ENCODE measurements at places on chromosomes 5 and 9.

DNA sequence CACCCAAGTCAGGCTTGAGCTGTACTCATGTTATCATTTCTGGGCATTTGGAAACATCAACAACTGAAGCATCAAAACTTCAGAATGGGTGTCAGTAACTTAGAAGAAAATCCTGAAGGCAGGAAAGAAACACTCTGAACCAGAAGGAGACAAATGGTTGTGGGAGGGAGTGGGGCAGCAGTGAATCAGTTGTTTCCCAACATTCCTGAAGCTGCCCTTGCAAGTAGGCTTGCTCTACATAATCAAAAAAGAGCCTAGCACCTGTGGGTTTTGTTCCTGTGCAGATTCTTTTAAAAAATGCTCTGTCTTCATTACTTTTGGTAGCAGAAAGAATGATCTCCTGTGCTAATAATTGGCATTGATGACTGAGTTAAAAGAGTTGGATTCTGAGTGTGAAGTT, 424.2 kb upstream of the GRIA1 start:
- no peak for ATAC-seq

- ATAC-seq = no peak
Measured at GRCh38 chr5:113202746-113203716, 226.4 kb downstream of the DCP2 start.

DNA sequence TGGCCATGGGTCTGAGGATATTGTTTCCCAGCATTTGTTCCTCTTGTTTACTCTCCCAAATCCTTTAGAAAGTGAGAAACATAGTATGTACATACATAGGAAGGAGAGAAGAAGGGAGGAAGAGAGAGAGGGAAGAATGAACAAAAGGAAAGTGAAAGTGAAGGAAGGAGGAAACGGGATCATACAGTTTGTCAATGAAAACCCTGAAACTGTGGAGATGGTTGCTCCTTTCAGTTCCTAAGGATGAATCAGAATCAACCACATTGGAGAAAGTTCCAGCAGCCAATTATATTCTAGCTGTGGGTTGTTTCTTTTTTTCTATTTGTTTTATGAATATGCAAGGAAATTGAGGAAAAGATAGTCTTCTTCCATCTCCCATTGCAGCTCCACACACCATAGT, 396.5 kb downstream of the MLLT3 start:
- no peak for ATAC-seq

DNA sequence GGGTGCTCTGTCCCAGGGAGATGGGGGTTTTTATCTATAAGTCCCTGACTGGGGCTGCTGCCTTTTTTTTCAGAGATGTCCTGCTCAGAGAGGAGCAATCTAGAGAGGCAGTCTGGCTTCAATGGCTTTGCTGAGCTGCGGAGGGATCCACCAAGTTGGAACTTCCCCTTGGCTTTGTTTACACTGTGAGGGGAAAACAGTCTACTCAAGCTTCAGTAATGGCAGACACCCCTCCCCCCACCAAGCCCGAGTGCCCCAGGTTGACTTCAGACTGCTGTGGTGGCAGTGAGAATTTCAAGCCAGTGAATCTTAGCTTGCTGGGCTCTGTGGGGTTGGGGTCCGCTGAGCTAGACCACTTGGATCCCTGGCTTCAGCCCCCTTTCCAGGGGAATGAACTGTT, 375.8 kb downstream of the RAB3C start:
- ATAC-seq = no peak

DNA sequence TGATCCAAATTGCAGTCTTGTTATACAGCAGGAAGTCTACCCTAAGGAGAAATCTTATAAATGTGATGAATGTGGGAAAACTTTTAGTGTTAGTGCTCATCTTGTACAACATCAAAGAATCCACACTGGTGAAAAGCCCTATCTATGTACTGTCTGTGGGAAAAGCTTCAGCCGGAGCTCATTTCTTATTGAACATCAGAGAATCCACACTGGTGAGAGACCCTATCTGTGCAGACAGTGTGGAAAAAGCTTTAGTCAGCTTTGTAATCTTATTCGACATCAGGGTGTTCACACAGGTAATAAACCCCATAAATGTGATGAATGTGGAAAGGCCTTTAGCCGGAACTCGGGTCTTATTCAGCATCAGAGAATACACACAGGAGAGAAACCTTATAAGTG, 10.4 kb downstream of the ZNF189 start:
- no peak for ATAC-seq

GRCh38 chr5:122111460-122111859, 17.9 kb upstream of the ZNF474 start:
- ATAC-seq = no peak

DNA sequence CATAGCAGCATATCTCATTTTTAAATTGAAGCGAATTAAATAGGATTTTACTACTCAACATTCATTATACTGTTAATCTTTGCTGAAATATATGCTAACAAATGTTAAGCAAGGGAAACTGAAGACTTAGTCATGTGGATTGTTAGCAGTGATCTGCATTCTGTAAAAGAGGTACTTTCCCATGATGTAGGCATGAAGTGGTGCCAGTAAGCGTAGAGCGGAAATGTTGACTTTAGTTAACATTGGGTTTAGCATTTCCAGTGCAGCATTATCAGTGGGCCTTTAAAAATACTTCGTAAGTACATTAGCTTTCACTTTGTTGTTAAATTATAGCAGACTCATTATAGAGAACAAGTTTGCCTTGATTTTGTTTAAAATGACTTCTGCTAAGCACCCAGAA, 130.3 kb downstream of the CDC42SE2 start:
- peak; percentile 69 for ATAC-seq

DNA sequence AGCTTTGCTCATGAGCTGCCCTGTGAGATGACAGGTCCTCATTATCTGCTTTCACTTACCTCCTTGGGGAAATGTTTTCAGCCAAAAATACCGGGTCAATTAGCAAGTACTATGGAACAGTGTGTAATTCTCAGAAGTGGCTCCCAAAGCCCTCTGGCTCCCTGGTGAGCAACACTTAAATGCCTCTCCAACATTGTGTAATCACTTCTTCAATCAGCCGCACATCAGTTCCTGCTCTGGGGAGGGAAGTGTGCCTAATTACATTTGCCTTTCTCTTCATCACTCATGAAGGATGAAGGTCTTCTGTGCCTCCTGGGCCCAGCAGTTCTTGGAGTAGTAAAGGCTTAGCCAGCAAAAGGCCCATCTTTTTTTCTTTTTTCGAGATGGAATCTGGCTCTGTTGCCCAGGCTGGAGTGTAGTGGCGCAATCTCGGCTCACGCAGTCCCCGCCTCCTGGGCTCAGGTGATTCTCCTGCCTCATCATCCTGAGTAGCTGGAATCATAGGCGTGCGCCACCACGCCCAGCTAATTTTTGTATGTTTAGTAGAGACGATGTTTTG, 23.1 kb downstream of the NIM1K start:
- ATAC-seq = no peak

DNA sequence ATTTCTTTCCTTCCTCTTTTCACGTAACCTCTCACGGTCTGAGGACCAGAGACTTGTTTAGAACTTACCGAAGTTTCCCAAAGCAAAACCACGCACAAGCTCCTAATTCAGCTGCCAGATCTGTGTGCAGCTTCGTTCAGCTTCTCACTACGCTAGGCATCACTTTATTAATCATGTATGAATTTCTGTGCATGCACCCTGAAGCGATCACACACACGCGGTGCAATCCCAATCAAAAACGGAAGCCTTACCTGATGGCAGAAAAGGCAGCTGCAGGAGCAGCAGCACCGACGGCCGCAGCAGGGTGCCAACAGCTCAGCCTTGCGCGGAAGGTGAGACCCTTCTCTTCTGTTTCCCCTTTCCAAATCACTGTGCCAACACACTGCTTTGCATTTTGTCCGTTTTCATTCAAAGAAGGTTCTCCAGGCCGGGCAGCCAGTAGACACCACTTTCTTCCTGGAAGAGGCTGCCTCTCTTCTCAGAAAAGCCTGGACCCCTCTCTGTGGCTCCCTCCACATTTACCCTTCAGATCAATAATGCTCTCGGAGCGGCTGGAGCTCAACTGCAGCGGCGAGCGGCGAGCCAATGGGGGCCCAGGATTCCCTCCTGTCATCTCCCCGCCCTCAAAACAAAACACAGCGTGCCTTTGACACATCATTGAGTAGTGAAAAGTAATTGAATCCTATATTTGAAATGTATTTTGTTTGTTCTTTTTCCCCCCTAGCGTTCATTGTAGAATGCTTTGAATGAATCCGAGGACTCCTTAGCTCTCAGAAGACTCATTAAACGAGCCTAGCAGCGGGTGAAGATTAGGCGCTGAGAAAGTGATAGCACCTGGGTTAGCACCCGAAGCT, at the start of gene CDH12:
Gene CDH12 (minus strand): TSS at position 538 of the 854 bp plus-strand sequence.
- peak; percentile 41 for ATAC-seq

GRCh38 chr9:107749787-107750444, 260.3 kb upstream of the KLF4 start:
- ATAC-seq = no peak

DNA sequence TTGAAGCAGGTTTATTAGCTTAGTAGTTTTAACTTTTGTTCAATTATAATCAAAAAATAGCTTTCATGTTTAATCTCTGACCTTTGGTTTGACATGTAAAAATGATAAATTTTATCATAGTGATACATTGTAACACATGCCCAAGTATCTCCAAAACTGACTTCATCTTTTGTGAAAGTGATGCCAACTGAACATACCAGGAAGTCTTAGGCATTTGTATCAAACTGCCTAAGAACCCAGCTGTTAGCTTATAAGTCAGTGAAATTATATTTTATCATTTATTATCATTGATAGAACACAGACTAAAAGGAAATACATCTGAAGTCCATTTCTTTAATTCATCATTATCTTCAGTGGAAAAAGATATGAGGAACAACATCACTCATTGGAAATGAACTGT, 39.1 kb downstream of the NIPBL start:
- no peak for ATAC-seq

DNA sequence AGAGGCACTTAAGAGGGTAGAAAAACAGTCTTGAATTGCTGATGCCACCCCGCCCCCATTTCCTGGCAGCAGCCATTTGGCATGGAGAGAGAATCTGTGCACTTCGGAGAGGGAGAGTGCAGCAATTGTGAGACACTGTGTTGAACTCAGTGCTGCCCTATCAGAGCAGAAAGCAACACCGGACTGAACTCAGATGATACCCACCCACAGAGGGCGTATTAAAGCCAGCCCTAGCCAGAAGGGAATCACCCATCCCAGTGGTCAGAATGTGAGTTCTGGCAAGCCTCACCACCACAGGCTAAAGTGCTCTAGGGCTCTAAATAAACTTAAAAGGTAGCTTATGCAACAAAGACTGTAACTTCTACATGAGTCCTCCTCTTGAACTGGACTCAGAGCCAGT, 88.4 kb upstream of the RGS7BP start:
- no peak for ATAC-seq

DNA sequence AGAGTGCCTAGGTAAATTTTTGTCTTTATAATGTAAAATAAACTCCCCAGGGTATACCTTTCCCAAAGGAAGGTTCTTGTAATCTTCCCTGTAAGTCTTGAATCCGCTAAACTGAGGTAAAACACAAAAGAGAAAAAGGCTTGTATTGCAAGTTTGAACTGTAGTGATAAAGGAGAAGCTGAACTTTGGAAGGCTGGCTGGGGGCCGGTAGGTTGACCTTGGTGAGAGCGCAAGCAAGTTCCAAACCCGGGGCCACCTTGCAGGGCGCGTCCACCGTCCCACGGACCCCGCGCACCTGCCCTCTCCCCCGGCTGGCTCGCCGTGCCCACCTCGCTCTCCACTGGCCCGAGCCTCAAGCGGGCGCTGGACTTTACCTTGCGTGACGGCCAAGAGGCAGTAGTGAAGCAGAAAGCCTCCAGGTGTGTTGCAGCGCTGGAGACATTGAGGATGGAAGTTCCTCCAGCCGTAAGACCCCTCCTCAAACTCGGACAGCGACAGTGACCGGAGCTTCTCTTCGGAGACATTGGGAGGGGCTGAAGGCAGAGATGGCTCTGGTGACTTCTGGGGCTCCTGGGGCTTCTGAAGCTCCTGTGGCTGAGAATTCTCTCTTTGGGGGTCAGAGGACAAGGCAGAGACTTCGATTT, 428 bp downstream of the SLCO4C1 start:
- no peak for ATAC-seq

DNA sequence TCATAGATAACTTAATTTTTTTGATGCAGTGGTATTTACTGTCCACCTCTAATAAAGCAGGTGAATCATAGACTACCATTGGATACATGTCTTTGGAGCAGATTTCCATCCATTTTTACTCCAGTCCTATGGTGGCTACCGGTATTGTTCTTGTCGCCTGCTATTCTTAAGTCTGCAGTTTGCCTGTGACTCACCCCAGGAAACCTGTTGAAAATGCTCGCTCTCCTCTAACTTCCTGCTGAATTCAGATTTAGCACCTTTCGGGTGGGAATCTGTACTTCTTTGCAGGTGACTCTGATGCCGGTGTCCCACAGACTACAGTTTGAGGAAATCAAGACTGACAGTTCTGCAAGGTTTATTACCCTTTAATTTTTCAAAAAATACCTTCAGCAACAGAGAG, 58.8 kb upstream of the DHFR start:
- ATAC-seq = no peak

DNA sequence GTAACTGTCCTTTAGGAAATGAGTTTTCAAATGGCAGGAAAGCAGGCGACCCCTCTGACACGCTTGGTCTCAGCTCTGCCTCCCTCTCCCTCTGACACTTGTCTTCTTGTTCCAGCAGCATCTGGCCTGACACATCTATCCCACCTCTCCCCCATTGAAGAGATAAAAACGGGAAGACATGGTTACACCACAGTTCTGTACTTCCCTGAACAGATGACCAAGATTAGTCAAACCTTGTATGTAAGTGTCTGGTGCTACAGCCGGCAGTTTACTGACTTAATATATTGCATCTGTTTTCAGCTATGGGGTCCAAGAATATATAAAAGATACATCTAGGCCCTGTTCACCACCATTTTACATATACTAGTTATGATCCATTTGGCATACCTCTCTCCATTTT, 29.6 kb upstream of the MLLT3 start:
- no peak for ATAC-seq

- no peak for ATAC-seq
Measured at GRCh38 chr9:35910613-35911359, 1.5 kb downstream of the SPAAR start.

- ATAC-seq = no peak
Measured at GRCh38 chr5:35026941-35027340, 20.8 kb downstream of the AGXT2 start.

GRCh38 chr9:126372716-126373115, 46.1 kb downstream of the MVB12B start:
- ATAC-seq = no peak

- no peak for ATAC-seq
Measured at GRCh38 chr5:15321776-15322175, 178.2 kb upstream of the FBXL7 start.

GRCh38 chr9:34777666-34778065, 67.7 kb upstream of the CCL21 start:
- ATAC-seq = no peak

DNA sequence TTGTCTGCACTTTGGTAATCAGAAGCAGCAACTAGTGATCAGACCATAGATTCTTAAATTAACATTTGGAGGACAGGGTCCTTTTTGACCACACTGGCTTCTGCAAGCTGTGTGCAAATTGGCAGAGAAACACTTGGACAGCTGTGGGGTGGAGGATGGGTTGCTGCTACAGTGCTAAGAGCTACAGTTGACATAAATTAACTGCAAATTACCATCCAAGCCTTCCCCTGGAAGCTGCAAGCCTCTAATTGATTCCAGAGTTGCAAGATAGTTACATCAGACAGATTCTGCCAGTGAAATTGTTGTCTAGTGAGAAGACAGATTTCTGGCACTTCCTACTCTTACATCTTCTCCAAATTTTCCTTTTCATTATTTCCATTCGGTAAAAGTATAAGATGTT, 517.7 kb downstream of the DIRAS2 start:
- ATAC-seq = no peak

- ATAC-seq = no peak
Measured at GRCh38 chr5:98825582-98826375, 52.3 kb downstream of the RGMB start.
